ENCODE measurements at places on chromosomes 1 and 21.

DNA sequence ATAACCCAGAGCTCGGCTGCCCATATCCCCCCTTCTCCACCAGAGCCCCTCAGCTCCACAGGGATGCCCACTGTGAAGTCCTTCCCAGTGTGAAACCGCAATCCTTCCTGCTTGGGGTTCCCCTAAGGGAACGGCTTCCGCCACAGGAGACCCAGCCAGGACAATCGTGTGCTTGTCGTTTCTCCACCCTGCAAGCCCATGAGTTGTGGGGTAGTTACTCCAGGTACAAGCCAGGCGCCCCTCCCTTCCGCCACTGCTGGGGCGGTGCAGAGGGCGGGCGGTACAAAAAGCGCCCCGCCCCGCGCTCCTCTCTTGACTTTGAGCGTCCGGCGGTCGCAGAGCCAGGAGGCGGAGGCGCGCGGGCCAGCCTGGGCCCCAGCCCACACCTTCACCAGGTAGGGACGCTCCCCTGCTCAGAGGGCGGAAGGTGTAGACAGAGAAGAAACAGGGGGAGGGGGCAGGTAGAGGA is at the start of gene TINAGL1:
Gene TINAGL1 (plus strand): TSS at position 315 of the 469 bp plus-strand sequence. CDS start 634 bp downstream, outside the sequence.
- DNase-seq, result no peak

GRCh38 chr1:88169139-88169538 is 514.9 kb upstream of the PKN2 start:
- no peak for DNase-seq

DNA sequence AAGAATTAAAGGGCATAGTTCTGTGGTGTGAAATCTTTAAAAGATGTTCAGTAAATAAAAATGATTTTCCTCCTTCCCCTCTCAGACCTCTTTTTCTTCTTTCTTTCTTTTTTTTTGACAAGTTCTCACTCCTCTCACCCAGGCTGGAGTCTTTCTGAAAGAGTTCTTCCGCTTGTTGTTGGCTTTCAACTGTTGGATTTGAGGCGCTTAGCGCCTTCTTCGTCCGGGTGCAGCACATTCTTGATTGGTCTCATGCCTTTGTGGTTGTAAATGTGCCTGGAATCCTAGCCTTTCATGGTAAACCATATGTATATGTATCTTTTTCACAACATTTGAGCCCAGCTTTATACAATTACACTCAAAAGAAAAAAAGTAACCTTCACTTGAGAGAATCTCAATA is 980 bp upstream of the METTL18 start:
- DNase-seq, result no peak

- DNase-seq, result no peak
Measured at GRCh38 chr1:8465692-8466091, 147.8 kb downstream of the SLC45A1 start.

DNA sequence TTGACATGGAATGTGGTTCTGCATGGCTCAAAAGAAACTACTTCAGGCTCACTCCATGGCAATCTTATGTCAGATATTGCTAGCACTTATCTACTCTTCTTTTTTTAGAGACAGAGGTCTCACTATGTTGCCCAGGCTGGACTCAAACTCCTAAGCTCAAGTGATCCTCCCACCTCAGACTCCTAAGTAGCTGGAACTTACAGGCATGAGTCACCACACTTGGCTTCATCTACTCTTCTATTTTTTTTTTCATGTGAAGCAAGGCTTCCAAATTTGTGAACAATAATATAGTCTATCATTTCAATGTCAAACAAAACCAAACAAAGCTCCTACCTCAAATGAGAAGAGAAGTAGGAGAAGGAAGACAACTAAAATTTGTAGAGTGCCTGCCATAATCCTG is 7.5 kb upstream of the PSEN2 start:
- no peak for DNase-seq

- DNase-seq, result no peak
Measured at GRCh38 chr1:231076802-231077201, 36.7 kb upstream of the FAM89A start.

DNA sequence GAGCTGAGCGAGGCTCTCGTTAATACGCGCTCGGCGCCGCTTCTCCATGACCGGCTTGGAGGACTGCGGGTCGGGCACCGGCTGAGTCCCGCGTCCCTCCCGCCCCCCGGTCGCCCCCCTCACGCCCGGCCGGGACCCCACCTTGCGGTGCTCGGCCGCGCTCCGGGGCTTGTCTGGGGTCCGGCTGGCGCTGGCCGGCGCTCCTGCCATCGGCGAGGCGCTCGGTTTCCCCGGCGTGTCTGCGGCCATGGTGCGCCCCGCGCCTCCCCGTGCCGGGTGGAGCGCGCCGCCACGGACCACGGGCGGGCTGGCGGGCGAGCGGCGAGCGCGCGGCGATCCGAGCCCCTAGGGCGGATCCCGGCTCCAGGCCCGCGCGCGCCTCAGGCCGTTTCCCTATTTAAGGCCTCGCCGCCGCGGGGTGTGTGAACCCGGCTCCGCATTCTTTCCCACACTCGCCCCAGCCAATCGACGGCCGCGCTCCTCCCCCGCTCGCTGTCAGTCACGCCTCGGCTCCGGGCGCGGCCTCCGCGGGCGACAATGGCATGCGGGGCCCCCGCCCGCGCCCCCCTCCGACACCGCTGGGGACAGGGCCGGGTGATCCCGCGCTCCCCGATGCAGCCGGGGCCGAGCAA is at the start of gene HES4:
Gene HES4 (minus strand): TSS at position 373 of the 632 bp plus-strand sequence. CDS start 124 bp downstream, at position 249.
- DNase-seq, result peak; percentile 51
